ENCODE measurements at places on chromosomes 4 and X.

DNA sequence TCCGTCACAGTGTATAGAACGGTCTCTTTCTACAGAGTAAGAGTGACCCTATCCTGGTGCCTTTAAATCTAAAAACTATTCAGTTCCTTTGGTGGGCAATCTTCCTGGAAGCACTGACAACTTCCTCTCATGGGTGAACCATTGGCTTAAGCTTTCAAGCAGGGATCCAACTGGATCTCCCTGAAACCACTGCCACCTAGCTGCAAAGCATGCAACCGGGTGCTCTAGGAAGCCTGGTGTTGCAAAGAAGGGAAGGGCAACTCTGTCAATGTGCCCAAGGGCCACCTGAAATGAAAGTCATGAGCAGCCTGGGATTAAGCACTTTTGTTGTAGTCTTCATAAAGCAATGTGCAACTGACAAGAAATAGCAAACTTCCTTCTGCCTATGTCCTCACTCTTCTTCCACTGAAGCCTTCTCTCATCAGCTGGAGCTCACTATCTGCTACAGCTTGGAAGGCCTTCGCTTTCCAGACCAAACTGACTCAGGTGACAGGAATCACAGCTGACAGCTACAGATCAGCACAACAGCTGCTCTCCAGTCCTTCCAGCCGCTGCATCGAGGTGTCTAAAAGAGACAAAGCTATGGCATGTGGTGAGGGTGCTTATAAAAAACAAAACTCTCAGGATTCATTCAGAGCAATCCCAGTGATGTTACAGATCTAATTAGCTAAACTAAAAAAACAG lies 46.1 kb downstream of the SETD7 start:
- DNase-seq: peak; percentile 58

GRCh38 chr4:25386926-25387325 lies 9.9 kb downstream of the ANAPC4 start:
- DNase-seq: no peak

GRCh38 chrX:112761242-112762207 lies 79.1 kb downstream of the AMOT start:
- no peak for DNase-seq

- peak; percentile 23 for DNase-seq
These were observed 14.1 kb downstream of the XIAP start for GRCh38 chrX:123873956-123874355.

DNA sequence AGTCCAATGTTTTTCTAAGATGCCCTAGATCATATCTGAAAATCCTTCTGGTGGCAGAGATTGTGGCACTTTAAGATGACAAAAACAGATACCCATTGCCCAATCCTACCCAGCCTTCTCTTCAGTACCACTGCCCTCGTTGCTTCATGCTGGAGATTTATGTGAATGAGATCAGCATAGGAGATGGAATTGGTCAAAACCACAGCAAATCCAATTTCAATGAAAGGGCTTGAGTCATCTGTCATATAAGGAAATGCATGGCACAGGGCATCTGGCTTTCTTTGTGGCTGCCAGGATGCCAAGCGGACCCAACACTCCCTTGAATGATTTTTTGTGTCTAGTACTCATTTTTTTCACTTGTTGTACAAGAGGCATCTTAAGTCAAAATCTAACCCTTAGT lies 16.8 kb downstream of the AFF2 start:
- DNase-seq: no peak

DNA sequence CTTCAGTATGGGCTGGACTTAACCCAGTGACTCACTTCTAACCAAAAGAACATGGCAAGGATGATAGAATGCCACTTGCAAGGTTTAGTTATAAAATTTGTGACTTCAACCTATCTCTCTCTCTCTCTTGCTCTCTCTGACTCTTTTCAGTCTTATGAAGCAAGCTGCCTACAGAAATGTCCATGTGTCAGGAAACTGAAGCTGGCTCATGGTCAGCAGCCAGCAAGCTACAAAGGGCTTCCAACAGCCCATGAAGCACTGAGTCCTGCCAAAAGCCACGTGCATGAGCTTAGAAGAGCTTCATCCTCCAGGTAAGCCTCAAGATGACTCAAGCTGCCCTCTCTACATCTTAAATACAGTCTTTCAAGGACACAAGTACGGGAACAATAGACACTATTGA lies 100.3 kb downstream of the HS3ST1 start:
- DNase-seq: no peak

DNA sequence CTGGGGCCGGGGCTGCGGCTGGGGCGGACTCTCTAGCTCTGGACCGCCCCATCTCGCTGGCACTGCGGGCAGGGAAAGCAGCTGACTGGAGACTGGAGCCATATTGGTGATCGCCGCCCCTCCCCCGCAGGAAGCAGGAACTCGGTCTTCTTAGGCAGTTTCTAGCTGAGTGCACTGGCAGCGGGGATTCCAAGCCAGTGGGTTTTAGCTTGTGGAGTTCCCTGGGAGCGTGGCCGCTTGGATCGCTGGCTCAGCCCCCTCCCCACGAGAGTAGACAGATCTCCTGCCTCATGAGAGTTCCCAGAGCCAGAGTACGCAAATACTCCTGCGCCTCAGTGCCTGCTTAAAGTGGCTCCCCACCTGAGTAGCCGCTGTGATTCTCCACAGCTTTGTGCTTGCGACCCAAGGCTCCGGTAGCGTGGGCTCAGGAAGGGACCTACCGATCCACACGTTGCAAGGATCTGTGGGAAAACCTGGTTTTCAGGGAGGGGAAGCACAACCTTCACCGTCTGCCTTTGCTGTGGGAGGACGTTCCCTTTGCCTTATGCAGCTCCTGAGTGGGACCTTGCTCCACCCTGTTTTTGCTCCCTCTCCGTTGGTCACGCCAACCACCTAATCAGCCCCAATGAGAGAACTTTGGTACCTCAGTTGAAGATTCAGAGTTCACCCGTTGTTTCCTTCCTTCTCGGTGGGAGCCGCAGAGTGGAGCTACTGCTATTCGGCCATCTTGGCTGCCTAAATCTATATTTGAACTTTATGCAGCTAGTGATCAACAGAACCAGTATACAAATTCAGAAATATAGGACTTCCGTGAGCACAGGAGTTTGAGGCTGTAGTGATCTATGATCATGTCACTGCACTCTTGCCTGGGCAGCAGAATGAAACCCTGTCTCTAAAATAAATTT lies 803.9 kb upstream of the PCDH10 start:
- no peak for DNase-seq

- no peak for DNase-seq
These were observed 99.6 kb upstream of the SHOX start for GRCh38 chrX:530726-531610.

DNA sequence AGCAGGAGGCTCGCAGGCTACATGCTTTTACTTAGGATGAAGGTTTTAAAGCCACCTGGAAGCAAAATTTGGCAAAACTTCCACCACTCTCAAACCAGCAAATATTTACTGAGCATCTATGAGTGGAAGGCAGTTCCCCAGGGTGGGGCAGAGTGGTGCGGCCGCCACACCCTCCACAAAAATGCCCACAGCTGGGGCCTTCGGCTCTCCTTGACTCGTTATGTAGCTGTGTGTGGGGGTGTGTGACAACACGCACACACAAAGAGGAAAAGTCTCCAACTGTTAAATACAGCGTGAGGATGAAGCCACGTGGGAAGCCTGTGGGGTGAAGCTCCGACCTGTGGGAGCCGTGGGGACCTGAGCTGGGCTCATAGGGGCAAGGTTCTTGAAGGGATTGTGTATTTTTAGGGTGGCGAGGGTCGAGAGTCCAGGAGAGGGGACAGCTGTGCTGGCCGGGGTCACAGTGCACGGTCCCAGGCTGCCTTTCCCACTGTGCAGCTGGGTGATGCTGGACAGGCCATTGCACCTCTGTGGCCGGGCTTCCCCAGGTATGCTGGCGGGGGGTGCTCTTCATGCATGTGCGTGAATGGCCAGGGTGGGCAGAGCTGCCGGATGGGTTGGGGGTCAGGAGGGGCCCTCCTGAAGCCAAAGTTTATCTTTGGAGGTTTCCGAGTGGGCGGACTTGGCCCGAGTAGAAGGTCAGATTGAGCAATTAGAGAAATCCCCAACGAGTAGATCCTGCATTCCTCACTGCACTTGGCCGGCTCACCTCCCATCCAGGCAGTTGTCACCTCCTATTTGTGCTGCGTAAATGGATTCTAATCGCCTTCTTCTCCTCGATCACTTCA lies 25.4 kb downstream of the SORCS2 start:
- no peak for DNase-seq

GRCh38 chr4:56226579-56226978 lies 160.7 kb downstream of the AASDH start:
- no peak for DNase-seq

- peak; percentile 39 for DNase-seq
These were observed 537.8 kb upstream of the BOD1L1 start for GRCh38 chr4:14165222-14165920.

- no peak for DNase-seq
These were observed 2.5 kb upstream of the TMEM47 start for GRCh38 chrX:34659575-34659974.

DNA sequence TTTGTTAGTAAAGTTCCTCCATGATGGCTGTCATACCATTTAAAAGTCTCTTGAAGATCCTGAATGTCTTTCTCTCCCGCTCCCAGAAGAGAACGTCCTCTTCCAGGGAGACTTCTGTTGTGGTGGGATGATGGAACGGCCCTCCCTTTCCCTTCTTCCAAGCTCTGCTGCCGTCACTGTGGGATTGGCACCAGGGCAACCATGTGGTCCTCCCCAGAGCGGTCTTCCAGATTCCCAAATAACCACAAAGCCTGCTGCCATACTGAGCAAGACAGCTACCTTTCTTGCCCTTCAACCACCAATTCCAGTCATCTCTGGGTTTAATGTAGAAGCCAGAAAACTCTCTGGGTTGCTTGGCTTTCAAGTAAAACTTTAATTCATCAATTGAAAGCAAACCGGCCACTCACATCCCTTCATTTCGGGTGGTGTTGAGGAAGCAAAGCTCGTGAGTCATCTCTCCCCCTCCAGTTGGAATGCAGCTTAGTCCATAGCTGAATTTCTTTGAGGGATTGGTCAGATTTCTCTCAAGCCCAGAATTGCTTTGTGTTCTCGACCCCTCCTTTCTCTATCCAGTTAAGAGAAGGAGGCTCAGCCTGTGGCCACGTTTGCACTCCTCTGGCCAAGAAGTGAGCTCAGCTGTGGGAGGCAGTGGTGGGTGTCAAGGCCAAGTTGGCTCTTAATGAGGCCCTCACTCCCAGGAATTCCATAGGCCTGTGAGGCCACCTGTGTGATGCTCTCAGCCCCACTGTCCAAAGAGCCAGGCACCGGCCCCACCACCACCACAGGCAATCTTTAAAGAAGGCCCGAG lies 36.9 kb downstream of the FHDC1 start:
- DNase-seq: no peak

DNA sequence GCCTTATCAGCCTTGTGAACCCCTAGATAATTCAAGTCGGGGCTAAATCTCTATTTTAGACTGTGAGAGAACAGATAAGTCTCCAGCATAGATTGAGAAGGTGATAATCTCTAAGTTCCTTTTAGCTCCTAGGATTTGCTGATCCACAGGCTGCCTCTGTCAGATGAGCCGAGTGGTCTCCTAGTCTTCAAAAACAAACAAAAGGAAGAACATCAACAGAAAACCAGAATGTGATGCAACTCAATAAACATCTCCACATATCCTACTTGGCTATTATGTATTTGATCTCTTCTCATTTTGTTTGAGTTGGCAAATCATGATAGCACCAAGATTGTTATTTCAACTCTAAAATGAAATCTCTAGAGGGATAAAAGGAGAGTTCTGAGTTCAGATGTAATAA lies 88.4 kb upstream of the SLC7A11 start:
- DNase-seq: no peak

GRCh38 chr4:8192748-8193738 lies 6.0 kb upstream of the SH3TC1 start:
- peak; percentile 96 for DNase-seq

GRCh38 chrX:54921427-54922021 lies 900 bp downstream of the TRO start:
- DNase-seq: peak; percentile 86

DNA sequence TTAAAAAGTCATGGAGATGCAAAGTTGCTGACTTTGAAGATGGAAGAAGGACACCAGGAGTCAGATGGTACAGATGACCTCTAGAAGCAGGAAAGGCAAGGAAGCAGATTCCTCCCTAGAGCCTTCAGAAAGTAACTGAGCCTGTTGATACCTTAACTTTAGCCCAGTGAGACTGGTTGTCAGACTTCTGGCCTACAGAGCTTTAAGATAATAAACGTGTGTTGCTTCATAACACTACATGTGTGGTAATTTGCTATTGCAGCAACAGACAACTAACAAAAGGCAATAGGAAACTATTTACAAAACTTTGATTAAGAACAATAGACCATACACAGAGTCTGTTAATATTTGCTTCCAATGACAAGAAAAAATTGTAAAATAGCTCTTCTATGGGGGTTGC lies 102.0 kb upstream of the USP38 start:
- no peak for DNase-seq

GRCh38 chrX:39301036-39301435 lies 499.8 kb downstream of the MID1IP1 start:
- no peak for DNase-seq

- no peak for DNase-seq
These were observed 59.3 kb upstream of the UBQLN2 start for GRCh38 chrX:56503941-56504673.

DNA sequence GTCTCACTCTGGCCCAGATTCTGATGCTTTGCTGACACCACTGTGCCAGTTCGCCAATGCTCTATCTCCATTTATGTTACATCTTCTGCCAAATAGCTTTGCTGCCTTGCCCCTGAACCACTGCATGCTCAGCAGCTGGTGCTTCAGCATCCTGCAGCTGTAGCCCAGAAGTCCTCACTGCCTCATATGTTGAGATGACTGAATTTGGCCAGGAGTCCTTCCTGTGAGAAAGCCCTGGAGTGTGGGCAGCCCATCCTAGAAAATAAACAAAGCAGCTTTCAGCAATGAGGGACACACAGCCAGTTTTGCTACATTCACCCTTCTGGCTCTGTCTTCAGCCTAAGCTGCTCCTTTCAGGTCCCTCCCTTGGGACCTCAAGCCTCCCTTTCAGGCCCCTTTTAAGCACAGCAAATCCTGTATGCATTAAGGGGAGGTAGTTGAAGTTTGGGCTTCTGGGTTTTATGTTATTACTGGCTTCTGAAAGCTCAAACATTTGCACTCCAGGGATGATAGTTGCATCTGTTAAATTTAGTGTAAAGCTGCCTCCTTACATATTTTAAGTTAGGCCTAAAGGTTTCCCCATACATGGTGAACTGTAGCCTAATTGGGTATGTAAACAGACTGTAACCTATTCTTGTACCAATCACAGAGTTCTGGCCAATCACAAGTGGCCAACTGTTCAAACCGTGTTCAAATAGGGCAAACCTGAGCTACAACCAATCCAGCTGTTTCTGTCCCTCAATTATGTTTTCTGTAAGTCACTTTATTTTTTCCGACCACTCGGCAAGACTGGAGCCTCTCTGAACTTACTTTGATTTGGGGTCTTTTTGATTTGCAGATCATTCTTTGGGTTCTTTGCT lies 2.1 kb upstream of the TMEM165 start:
- DNase-seq: no peak

DNA sequence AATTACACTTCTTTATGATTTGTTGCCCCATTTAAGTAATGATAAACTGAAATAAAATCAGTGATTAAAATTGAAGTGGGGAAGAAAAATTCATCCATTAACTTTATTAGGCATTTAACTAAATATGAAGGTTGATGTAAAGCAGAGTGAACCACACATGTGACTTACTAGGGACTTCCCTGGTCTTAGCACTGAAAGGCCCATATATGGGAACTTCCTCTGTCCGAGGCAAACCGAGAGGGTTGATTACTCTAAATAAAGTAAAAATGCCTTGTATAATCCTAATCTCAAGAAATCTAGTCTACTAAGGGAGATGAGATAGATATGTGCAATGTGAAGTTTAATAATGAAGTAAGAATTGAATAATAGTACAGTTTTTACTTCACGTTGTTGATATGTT lies 403.9 kb upstream of the RPS6KA3 start:
- no peak for DNase-seq

All from common myeloid progenitor, CD34-positive (primary cell).